NCI-H1417 treated with DMSO at 0.1 percent for 48 hours (cell line): ENCODE measurements at places on chromosomes 2 and 18.

- DNase-seq, result no peak
Observed at GRCh38 chr2:218859556-218859987, at the start of gene WNT6. Gene WNT6, plus strand, starts transcription at chr2:218859805. Its CDS starts 233 bp downstream, at chr2:218860038.

GRCh38 chr2:29123617-29124349 lies 8.6 kb downstream of the CLIP4 start:
- DNase-seq, result no peak

- DNase-seq, result no peak
Observed at GRCh38 chr2:218186355-218186766, 19.6 kb upstream of the CXCR1 start.

GRCh38 chr18:8011361-8011760 lies 444.2 kb downstream of the PTPRM start:
- no peak for DNase-seq

- no peak for DNase-seq
Observed at GRCh38 chr18:67726882-67727281, 210.4 kb upstream of the DSEL start.

DNA sequence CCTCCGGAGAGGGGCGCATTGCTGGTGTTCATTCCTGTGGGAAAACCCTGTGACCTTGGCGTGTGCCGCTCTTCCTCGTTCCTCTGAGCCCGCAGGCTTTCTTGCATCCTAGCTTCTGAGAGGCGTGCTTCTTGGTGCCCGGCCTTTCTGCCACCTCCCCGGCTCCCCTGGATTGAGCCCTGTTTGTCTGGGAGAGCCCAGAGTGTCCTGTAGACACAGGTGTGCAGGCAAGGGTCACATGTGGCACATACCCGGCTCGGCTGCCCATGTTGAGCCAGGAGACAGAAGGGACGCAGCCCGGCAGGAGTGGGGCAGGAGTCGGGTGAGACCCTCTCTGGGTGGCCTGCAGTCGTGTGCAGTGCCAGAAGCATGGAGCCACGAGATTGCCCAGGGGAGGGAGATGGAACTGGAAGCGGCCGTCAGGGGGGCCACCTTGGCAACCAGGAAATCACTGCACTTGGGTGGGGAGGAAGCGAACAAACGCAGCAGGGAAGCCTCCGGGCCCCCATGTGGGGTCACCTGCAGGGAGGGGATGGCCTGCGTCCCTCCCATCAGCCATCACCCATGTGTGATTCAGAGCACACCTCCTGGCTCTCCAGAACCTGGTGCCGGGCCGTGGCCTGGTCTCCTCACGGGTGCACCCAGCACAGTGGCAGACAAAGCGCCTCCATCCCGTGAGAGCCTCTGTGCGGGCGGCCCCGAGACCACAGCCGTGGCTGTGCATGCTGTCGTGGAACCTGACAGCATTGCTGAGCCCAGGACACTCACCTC lies 92.9 kb downstream of the SH3BP4 start:
- DNase-seq, result no peak

- DNase-seq, result no peak
Observed at GRCh38 chr2:27946530-27947060, 56.1 kb downstream of the BABAM2 start.
